NCI-H446 (cell line): ENCODE measurements at places on chromosomes 7 and 10.

GRCh38 chr7:3695602-3696001 lies 394.6 kb downstream of the SDK1 start:
- DNase-seq, result no peak

- peak; percentile 94 for DNase-seq
These were observed 369.6 kb downstream of the FRMD4A start for GRCh38 chr10:13961097-13961496.

DNA sequence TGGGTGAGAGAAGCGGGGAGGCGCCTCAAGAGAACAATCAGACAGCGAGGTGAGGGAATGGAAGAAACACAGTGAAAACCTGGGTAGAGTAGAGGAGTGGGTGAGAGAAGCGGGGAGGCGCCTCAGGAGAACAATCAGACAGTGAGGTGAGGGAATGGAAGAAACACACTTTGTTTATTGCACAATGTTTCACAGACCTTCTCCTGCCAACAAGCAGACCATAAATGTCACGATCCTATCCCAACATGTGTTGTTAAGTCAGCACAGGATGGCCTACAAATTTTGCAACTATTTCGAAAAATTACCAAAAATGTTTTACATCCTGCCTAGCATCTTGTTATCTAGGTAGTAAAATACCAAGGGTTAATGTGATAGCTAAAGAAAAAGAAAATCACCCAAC lies 115.3 kb downstream of the JAZF1 start:
- no peak for DNase-seq

DNA sequence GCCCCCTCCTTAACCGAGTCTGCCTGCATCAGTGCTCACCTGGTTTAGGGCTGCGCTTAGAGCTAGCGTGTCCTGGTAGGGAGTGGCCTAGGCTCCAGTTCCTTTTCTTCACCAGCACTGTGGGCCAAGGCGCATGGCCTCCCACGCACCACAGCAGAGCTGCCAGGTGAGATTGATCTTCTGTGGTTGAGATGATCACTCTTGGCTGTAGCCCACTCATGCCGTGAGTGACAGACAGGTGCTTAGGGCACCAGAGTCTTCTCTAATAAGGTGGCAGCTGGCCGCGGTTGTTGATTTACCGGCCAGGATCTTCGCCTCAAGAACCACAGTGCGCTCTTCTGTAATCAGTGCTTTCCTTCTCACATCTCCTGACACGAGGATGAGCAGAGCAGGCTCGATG lies 157.2 kb upstream of the INSYN2A start:
- DNase-seq, result no peak

DNA sequence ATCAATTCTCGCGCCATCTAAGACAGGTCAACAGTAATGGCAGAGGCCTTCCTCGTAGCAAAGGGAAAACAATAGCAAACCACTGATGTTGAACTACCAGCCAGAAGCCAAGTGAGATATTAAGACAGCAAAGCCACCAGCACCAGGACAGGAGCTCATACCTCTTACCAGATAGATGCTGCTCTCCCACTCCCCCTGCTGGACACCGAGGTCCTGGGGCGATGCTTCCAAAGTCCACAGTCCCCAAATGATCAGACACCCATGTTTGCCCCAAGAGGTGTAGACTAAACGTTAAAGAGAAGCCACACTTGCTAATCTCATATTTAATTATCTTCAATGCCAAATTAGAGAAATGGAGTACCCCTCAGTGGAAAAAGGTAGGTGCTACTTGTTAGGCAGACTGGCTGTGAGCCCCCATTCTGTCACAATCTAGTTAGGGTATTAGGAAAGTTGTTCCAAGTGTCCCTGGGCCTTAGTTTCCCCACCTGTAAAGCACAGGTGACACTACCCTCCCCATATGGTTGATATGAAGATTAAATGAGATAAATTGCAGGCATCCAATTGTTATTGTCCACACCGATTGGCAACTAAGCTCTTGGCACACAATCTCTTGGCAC lies 39.9 kb downstream of the TOMM7 start:
- no peak for DNase-seq

- no peak for DNase-seq
These were observed 46.3 kb upstream of the RNF216 start for GRCh38 chr7:5827755-5828154.

DNA sequence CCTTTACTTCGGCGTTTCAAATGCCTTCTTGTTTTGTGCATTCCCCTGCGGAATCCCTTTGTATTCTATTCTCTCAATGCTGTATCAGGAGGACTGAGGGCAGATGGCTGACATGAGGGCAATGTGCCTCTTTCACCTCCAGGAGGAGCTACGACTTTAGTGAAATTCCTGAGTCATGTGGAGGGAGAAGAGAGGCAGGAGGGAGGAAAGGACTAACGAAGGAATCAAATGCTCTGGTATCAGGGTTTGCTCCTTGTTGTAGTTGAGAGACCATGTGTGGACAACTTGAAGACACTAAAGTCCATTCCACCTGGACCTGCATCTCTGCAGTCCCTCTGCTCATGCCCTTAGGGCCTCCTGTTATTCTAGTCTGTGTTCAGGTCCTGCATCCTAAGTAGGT lies 40.2 kb upstream of the PRSS58 start:
- DNase-seq, result no peak

DNA sequence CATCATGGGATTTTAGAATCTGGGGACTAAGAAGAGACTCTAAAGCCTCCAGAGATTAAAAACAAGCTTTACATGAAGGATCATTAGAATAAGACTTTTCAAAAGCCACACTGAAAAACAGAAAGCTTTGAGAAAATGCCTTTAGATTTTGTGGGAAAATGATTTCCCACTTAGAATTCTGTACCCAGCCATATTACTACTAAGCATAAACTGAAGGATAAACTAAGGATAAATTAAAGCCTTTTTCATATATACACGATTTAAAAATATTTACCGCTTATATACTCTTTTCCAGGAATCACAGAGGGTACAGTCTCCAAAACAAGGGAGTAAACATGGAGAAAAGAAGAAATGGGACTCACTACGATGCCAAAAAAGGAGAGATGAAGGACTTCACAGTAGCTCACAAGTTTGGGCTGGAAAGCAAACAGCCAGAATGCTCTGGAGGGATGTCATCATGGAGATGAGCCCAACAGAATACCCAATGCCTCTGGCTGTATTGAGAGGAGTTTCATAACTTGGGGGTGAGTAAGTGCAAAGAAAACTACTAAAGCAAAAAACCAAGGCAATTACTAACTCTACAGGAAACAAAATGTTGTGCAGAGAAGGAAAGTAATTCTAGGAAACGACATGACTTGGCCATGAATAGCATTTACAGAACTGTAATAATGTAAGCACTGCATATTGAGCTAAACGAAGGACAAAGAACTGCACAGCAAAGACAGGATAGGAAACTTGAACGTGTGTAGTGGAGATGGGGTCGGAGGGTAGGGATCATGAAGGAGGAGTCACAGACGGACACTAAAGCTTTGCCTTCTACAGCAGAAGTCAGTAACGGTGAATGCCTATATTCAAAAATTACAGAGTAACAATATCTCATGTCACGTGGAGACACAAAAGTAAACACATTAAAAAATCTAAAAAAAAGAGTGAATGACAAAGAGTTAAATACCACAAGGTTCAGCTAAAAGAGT lies 61.4 kb upstream of the ASAH2 start:
- no peak for DNase-seq

DNA sequence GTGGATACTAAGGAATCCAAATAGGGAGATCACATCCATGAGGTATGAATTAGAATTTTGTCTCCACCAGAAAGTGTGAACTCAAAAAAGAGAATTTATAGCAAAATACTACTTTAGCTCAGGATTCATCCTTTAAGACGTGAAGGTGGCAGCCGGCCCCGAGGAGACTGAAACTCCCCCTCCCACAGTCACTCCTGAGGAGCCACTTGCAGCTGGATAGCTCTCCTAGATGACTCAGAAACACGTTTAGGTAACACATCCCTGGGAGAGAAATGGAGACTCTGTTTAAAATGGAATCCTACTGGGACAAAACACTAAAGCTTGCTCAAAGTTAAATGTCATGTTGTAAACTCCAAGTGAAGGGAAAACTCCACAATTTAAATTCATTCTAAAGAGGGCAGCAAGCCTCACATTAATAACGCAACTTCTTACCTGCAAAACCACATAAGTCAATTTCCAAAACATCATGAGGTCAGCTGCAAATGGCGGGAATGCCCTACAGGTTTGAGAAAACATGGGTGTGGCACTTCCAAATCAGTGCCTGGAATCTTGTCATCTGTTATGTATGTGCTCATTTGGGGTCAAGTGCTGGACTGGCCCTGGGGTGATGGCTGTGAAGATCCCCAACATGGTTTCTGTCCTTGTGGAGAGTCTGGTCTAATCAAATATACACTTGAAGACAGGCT lies 46.2 kb downstream of the ICA1 start:
- DNase-seq, result no peak

- DNase-seq, result no peak
These were observed 168.4 kb downstream of the BTAF1 start for GRCh38 chr10:92091965-92092364.

DNA sequence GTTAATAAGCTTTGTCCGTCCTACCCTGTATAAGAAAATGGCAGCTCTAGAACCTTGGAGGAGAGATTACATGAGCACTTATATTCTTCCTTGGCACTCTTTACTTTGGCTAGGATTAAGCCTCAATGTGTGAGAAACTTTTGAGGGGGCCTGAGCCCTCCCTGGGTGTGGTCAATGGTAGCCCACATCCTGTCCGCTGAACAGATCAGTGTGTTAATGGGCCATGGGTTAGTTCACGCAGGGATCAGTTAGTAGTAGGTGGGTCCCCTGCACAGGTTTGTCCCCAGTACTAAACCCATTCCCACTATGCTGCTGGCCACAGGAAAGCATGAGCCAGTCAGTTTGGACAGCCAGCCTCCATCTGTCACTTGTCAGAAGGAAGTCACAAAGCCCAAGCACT lies 20.2 kb upstream of the IKZF1 start:
- DNase-seq, result no peak

- no peak for DNase-seq
These were observed 59.1 kb upstream of the PPIF start for GRCh38 chr10:79287973-79288723.

DNA sequence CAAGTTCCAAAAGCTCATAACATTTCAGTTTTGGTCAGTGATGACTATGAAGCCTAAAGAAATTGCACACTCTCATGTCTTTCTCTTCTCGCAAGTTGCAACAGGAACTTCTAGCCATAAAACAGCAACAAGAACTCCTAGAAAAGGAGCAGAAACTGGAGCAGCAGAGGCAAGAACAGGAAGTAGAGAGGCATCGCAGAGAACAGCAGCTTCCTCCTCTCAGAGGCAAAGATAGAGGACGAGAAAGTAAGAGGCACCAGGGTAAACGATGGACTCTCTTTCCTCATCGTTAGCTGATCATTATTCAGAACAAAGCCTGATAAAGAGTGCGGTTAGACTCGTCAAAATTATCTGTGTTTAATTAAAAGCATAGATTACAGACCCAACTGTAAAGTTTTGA lies 94.7 kb downstream of the HDAC9 start:
- no peak for DNase-seq

- DNase-seq, result no peak
These were observed 69.3 kb upstream of the C7orf33 start for GRCh38 chr7:148521271-148521670.

DNA sequence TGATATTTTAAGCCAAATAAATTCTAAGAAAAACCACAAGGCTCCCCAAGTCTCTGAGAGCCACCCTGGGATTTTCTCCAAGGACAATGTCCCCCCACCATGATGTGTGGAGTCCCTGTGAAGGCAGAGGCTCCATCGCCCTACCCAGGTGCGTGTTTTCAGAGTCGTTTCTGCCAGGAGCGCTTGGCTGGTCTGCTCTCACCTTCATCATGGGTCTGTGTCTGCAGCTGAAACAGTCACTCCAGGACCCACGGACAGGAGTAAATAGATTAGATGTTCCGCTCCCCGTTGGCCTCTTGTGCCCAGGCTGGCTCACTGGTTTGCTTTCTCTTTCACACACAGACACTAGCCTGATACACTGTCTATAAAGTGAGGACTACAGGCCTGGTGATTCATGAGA lies 217.5 kb downstream of the SFMBT2 start:
- no peak for DNase-seq

DNA sequence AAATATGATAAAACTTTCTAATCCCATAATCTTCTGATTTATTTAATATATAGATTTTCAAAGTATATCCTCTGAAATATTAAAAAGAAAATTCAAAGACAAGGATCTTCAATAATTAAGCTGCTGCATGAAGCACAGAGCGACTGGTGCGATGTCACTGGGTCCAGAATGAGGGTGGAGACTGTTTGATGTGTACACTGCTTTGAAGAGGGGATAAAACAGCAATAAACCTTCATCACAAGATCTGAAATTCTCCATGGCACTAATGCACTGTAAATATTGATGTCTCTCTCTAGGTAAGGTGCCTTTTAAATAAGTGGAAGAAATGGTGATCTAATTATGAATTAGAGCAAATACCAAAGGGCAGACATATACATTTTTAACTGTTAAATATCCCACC lies 337.8 kb downstream of the PARD3 start:
- no peak for DNase-seq

DNA sequence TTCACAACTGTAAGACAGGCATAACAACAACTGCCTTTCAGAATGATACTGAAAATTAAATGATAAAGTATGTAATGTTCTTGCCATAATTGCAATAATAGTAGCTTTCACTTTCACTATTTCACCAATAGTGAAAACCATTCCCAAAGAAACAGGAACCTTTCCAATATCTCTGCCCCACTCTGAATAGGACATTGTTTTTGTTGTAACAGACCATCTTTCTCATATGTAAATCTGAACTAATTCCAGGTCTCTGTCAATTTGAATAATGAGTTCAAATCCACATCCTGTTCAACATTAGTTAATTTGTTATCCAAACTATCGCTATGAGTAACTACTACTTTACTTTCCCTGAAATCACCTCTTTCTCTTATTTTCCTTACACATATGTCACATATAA lies 148.0 kb downstream of the LRRN3 start:
- DNase-seq, result no peak

DNA sequence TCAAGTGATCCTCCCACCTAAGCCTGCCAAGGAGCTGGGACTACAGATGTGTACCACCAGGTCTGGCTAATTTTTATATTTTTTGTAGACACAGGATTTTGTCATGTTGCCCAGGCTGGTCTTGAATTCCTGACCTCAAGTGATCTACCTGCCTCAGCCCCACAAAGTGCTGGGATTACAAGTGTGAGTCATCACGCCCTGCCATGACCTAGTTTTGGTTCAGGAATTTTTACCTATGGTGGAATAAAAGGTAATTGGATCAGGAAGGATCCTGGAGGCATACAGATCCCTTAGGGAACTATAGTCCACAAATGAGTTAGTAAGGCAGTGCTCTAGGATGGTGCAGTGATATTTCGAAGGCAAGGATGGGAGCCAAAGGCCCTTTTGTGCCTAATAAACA lies 717.9 kb downstream of the PHTF2 start:
- DNase-seq, result no peak
